Activated T-helper 2 cell treated with anti-CD3 and anti-CD28 coated beads, Interferon-gamma antibody, Interleukin-2, Interleukin-4, amounts not matched to agents 10 μg/mL and 5 μg/mL and 100 μg/mL, durations not matched to agents 14 hours and 24 hours and 36 hours (primary cell): ENCODE measurements at places on chromosomes 5 and 9. TPM values are rescaled to one million over a fixed set of nuclear protein-coding genes. Genes with fewer than 3 reads are reported as not detected.

The SPATA31D4 gene
- not detected in 2 replicates for total RNA-seq

The ARSK gene
- total RNA-seq, result 4.0 and 4.6 TPM in 2 replicates

DNA sequence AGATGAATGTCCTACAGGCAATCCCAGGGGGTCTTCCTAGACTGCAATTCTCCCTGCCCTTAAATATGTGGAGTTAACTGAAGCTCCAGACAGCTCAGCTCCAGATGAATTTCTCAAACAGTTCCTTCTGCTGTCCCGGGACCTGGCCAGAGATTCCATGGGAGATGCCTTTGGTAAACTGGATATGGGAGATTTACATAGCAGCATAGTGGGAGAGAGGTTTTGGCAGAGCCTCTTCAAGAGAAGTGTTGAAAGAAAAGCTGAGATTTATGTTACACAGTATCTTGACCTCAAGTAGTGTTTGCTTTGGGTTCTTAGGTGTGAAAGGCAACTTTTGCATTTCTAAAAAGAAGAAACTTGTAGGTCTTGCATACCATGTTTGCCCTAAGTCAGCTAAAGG, 364.9 kb downstream of the ARRDC3 start:
- DNase-seq, result no peak

GRCh38 chr9:758146-758545, 83.4 kb upstream of the DMRT1 start:
- no peak for DNase-seq

- DNase-seq, result no peak
Measured at GRCh38 chr9:132319421-132320110, 35.2 kb downstream of the SETX start.

DNA sequence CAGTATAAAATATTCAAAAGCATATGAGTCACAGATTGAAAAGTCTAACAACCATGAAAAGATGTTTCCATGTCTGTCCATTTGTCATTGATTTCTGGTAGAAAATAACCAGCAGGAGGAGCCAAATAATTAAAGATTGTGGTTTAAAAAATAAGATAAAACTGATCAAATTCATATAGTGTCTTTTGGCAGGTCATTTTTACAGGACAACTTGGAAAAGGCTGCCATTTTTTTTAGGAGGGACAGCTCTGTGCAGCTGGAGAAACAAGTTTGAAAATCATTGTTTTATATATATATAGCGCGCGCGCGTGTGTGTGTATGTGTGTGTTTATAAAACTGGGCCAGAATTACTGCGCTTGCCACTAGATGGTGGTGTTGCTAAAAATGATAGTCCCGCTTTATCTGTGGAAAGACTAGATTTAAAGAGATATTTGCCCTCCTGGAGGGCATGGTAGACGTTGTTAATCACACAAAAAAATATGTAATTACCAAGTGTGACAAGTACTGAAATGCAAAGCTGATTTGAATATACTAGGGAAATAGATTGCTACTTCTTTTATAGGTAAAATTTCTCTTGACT, 1.3 kb upstream of the TRMO start:
- DNase-seq, result peak; percentile 70
